ENCODE measurements at places on chromosomes 6 and 20.

DNA sequence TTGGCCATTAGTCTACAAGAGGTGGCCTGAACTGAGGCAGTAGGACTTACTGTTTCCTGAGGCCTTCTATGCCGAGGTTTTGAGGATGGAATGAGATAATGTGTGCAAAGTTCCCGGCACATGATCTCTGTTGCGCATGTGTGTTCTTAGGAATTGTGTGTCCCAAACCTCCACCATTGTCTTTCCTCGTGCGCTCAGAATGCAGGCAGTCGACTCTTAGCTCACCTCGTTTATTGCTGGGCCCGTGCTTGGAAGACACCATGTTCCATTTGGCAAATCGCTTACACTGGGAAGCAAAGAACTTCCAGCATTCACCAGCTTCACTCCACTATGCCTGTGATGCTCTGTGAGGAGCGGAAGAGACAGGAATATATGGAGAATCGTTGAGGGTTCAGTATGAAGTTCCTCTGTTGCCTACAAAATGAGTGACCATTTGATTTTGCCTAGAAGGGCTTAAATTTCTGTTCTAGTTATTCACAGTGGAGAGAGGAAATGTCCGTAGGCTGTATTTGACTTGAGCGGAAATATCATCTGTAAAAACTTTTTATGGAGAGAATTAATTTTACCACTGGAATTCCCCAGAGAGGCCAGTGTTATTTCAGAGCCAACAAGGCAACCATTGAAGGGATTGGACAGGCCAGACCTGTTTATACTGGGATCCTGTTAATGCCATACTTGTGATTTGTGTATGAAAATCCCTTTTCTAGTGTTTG lies 75.7 kb upstream of the CLDN20 start:
- no peak for DNase-seq

GRCh38 chr6:137878029-137878428 lies 11.0 kb downstream of the TNFAIP3 start:
- DNase-seq = no peak

- DNase-seq = no peak
Observed at GRCh38 chr6:113039005-113039404, 691.9 kb downstream of the RFPL4B start.

DNA sequence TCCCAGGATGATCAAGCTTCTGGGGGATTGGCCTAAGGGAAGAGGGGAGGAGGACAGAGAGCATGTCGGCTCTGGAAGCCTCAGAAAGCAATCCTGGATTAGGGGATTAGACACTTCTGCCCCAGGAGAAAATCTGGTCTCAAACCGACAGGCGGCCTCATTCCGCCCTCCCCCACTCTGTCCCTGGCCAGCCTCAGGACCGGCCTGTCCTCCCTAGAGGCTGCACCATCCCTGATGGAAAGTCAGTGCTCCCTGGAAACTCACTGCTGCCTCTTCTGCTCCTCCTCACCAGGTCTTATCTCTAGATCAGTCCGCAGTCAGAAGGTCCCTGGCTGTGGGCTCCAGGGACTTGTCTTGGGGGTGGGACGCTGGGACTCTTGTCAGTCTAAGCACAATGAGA lies 905 bp upstream of the SLC12A5 start:
- DNase-seq = no peak

DNA sequence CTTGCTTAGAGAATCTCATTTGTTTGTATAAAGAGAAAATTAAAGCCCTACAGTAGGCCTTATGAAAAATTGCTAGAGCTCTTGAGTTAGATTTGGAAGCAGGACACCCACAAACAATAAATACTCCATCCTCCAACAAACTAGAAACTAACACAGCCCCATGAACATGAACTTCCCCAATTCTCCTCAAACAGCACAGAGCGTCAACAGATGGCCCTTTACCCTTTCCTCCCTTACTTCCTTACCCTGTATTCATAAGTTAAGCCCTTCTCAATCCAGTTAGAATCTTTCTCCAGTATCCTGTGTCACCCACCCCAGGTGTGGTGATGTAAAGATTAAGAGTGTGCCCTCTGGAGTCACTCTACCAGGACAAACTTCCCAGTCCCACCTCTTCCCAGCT lies 113.7 kb downstream of the UNC5CL start:
- DNase-seq = no peak

- no peak for DNase-seq
Observed at GRCh38 chr20:3616250-3616649, 46.9 kb downstream of the GFRA4 start.

- DNase-seq = no peak
Observed at GRCh38 chr6:193773-194310, 98.4 kb upstream of the DUSP22 start.

- DNase-seq = no peak
Observed at GRCh38 chr6:150145427-150145826, 2.6 kb downstream of the PPP1R14C start.

DNA sequence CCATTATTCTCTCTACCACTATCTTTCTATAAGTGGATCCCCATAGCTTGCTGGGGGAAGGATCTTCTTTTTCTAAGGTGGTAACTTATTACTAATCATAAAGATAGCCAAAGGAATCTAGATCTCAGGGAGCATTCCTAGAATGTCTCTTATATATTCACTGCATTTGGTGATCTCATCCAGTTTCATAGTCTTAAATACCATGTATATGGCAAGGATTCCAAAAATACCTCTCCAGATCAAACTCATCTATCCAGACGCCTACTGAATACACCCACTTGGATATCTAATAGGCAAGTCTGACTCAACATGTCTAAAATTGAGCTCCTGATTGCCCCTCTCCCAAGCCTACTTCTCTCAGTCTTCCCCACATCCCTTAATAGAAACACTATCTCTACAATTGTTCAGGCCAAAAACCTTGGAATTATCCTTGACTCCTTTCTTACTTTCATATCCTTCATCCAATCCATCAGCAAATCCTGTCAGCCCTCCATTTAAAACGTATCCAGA lies 264.4 kb downstream of the HACE1 start:
- no peak for DNase-seq

DNA sequence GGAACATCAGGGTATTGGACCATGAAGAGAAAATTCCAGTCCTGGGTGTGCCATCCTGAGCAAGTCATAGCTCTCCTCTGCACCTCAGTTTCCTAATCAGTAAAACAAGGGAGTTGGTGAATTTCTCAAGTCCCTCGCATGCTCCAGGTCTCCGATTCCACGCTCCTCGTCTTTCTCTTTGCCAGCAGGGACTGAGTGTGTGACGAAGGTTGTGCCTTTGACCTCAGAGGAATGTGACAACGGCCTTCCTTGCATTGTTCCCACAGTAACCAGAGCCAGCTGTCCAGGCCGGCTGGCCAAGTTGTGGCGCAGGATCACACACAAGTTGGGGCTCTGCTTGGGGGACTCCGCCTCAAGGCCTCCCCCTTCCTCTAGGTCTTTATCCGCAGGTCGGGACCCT lies 217.3 kb downstream of the ATXN1 start:
- DNase-seq = peak; percentile 91

DNA sequence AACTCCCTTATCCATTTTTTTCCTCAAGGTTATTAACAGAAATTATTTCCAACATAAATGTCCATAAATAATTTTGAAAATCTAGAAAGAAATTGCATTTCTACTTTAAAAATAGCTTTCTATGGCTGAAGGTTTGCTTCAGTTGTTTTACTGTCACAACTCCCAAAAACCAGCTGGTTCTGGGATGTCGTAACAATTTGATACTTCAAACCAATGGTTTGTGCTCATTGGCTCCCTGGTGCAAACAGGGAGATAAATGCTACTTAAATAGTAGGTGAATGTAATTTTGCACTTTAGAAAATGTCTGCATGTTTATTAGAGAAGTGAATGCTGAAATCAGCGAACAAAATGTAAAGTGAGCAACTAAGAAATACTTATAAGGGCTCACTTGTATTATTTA lies 31.1 kb downstream of the LAMA2 start:
- no peak for DNase-seq

DNA sequence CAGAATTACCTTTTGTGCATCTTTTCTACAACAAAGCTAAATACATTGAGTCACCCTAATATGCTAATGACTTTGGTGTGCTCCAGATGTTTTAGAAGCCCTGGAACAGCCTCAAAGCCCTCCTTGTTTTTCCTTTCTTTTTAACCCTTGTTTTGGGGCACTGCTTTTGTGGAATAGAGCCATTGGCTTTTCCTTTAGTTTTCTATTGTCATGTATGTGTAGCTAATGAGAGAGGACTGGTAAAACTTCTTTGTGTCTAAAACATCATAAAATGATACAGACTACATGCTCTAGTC lies 158.8 kb downstream of the JARID2 start:
- DNase-seq = no peak

- peak; percentile 18 for DNase-seq
Observed at GRCh38 chr6:105900125-105900937, 185.8 kb upstream of the PRDM1 start.

DNA sequence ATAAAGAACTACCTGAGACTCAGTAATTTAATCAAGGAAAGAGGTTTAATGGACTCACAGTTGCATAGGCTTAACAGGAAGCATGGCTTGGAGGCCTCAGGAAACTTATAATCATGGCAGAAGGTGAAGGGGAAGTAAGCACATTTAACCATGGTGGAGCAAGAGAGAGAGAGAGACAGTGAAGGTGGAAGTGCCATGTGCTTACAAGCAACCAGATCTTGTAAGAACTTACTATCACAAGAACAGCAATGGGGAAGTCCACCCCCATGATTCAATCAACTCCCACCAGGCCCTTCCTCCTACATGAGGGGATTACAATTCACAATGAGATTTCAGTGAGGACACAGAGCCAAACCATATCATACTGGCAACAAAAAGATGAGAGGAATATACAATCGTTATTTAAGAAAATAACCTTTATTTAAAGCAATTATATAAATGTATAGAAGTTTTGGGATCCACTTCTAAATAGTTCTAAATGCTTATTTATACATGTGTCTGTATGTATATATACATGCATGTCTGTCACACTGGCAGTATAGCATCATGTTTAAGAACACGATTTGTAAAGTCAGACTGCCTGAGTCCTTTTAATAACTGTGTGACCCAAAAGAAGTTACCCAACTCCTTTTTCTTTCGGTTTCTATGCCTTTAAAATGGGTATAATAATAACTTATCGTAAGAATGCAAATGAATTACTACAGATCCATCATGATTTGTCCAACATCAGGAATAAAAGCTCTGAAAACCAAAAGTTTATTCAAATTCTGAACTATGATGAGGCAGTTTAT lies 255.7 kb upstream of the THEMIS start:
- DNase-seq = no peak

DNA sequence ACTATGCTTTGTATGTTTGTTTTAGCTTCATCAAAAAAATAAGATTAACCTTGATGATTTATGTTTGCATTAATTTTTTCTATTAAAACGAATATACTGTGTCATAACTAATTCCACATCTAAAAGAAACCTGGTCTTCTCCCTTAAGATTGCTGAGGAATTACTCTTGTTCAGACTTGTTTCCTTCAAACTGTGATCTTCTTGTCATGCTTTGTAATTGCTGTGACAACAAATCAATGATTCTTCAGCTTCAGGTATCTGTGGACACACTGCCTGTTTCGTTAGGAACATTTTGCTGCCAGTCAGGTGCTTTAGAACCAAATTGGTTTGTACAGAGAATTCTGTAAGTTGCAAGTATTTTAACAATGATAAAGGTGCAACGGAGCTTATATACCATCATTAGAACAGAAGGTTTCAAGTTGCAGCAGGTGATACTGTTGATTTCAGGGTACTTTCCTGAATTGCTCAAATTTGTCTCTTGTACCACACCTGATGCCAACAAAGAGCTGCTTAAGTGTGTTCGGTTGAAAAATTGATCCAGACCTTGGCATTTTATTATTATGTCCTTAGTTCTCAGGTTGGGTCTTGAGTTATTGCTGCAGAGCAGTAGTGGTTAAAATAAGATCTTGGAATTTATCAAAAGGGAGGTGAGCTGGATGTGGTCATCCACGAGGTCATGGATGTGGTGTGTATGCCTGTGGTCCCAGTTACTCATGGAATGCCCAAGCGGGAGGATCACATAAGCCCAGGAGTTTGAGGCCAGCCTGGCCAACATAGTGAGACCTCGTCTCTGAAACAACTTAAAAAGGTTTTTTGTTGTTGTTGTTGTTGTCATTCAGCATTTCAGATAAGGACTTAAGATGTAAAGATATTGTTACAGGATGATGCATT lies 19.5 kb downstream of the SYTL3 start:
- no peak for DNase-seq

GRCh38 chr20:62083312-62083711 lies 17.6 kb upstream of the TAF4 start:
- no peak for DNase-seq

- no peak for DNase-seq
Observed at GRCh38 chr6:19613678-19614077, 223.5 kb upstream of the ID4 start.

- no peak for DNase-seq
Observed at GRCh38 chr6:3319610-3320200, 61.0 kb downstream of the PSMG4 start.

GRCh38 chr6:168711049-168711640 lies 270.2 kb downstream of the SMOC2 start:
- no peak for DNase-seq

GRCh38 chr6:56954403-56955170 lies at the start of gene BEND6:
Gene BEND6, plus strand, starts transcription at chr6:56955107. Its CDS starts 26,704 bp downstream, at chr6:56981811.
- DNase-seq = no peak
